ENCODE measurements at places on chromosomes 3 and 15. TPM values are rescaled to one million over a fixed set of nuclear protein-coding genes. Genes with fewer than 3 reads are reported as not detected.

MESP1 gene
- 1.2 TPM for total RNA-seq

ITIH1 gene
- total RNA-seq = not detected

DNA sequence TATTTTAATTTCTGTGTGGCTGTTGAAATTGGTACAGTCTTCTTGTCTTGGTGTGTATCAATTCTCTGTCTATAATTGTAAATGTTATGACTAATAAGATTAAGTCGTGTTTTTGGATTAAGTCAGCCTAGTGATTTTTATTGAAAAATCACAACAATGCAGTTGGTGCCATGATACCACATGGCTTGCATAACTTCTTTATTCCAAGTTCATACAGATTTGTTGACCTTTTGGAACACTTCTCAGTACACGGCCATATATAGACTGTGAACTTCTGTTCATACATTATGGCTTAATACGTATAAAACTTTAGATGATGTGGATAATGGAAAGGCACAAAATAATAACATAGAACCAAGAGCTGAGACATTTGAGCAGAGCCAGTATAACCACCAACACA is 121.2 kb upstream of the NAALADL2 start:
- DNase-seq = no peak

DNA sequence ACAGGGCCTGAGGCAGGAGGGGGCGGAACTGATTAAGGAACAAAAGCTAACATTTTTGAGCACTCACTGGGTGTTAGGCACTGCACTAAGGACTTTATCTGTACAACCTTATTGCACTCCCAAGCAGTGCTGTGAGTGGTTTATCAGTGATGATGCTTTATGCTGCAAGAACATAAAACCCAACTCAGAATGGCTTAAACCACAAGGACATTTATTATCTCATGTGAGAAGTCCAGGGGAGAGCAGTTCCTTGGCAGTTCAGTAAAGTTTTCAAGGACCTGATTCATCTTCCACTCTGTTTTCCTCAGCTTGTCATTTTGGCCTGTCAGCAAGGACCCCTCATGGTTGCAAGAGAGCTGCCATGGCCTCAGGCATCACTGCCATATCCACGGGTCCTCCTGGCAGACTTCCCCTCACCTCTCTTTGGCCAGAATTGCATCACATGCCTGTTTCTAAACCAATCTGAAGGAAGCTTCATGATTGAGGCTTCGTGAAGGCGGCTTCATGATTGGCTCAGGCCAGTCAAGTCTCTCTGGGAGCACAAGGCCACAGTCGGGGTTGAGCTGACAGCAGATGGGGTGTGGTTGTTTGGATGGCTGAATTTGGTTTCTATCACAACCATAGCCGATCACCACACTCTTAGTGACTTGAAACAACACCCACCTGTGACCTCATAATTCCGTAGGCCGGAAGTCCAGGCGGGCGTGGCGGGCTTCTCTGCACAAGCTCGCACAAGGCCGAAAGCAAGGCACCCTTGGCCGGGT is 15.8 kb downstream of the EFCC1 start:
- no peak for DNase-seq

DNA sequence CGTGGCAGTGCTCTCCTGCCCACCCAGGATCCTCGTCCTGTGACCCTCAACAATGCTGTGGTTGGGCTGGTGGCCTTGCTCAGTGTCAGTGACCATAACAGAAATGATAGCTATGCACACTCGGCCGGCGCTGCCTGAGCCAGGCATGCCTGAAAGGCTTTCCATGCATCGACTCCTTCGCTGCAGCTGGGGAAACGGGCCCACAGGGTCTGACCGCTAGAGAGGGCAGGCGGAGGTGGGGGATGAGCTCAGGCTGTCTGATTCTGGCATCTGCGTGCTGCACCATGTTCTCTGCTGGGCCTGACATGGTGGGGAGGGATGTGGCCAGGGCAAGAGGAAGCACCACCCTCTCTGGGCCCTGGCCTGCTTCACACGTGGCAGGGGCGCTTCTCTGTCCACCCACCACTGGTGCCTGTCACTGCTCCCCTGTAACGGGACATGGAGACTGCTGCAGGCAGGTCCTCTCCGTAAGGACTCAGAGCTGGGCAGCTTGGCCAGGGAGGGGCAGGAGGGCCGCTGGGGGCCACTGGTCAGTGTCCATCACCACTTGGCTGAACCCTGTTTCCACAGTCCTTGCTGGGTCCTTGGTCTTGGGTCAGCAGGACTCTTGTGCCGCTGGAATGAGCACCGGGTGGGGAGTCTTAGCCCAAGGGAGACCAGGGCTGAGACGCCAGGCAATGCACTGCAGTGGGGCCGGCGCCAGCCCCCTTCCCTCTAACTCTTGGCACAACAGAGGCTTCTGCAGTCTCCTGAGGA is 64.1 kb upstream of the RPL32 start:
- no peak for DNase-seq

DNA sequence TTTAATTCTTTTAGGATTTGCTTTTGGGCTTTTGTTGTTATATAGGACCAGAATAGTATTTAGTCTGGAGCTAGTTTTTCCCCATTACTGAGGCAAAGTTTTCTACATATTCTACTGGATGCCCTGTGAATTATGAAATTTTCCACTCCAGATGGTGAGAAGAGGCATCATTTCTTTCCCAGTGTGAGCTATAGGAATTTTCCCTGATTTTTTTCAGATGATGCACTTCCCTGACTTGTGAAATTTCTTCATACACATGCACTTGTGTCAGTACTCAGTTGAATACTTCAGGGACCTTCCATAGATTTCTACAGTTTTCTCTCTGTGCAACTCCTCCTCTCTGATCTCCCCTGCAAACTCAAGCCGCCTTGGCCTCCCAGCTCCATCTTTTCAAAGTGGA is 73.7 kb upstream of the SLCO2A1 start:
- DNase-seq = no peak

DNA sequence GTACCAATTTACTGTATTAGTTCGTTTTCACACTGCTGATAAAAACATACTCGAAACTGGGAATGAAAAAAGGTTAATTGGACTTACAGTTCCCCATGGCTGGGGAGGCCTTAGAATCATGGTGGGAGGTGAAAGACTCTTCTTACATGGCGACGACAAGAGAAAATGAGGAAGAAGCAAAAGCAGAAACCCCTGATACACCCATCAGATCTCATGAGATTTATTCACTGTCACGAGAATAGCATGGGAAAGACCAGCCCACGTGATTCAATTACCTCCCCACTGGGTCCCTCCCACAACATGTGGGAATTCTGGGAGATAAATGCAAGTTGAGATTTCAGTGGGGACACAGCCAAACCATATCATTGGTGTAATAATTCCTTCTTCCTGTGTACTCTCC is 69.6 kb downstream of the C3orf20 start:
- DNase-seq = no peak

DNA sequence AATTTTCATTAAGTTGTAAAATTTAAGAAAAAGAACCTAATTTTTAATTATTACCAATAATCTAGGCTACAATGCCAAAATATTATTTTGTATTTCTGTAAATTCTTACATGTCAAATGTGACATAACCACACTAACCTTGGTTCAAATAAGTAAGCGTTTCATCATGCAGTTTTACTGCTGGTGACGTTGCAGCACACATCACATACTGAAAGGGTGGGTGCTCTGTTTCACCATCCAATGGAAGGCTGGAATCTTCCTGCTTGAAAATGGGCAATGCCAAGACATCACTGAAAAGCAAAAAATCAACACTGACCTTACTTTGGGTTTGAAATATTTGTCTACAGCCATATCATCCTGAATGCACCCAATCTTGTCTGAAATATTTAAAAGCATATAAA is 14.8 kb downstream of the UBP1 start:
- no peak for DNase-seq

RTP3 gene
- not detected for total RNA-seq

ANKUB1 gene
- total RNA-seq = not detected

ZNF280D gene
- total RNA-seq = 10.0 TPM

AHSG gene
- total RNA-seq = not detected

- DNase-seq = no peak
These were observed 43.5 kb downstream of the FMN1 start for GRCh38 chr15:33150971-33151370.

- no peak for DNase-seq
These were observed 73.5 kb upstream of the XCR1 start for GRCh38 chr3:46100812-46101211.

DNA sequence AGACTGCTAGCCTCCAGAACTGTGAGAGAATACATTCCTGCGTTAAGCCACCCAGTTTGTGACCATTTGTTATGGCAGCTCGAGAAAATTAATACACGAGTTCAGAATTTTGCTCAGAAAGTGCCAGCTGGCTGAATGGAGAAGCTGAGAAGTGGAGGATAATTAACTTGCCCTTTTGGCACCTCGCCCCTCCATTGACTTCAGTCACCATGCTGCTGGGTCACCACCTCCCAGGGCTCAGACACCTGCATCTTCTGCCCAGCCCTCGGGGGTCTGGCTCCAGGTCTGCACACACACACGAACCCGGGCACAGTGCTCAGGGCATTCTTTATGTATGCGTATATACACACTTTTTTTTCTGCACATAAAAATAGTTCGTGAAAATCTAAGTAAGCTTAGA is 32.0 kb downstream of the AMOTL2 start:
- no peak for DNase-seq

DNA sequence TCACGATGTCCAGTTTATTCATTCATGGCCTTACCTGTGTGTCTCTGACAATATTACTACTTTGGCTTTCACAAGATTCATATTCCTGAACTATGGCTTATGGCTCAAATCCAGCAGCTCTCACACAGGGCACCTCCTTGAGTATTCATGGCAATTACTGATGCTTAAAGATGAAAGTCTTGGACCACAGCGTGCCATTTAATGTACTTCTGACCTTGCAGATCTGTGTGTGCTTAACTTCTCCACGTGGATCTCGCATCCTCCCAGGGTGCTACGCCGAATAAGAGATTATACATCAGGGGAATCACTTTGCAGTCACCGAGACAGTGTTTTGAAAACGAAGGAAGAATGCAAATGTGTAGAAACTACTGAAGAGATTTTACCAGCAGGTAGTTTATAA is 147.5 kb downstream of the TNIK start:
- DNase-seq = no peak

DNA sequence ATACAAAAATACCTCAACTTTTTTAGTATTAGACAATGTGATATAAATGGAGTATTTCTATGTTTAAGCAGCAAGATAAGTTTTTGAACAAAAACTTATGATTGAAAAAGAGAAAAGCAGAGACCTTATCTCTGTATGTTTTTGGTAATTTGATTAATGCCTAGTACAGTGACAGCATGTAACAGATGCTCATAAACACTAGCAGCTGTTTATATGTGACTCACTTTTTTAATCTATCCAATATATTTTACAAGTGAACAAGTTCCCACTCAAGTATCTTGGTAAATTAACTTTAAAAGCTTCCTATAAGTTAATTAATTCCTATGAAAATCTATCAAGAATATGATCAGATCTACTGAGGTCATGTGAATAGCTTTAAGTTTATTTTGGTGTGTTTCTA is 55.1 kb downstream of the NGLY1 start:
- DNase-seq = no peak

CCDC9B gene
- not detected for total RNA-seq

GRCh38 chr15:78906316-78906620 is 33.6 kb downstream of the MORF4L1 start:
- DNase-seq = no peak

- DNase-seq = no peak
These were observed 27.9 kb upstream of the MUC20 start for GRCh38 chr3:195692781-195693427.

PLAAT1 gene
- total RNA-seq = 4.0 TPM

GRCh38 chr3:55658690-55659562 is 171.8 kb upstream of the WNT5A start:
- DNase-seq = no peak

CRYGS gene
- total RNA-seq = 4.3 TPM

HTD2 gene
- 10.9 TPM for total RNA-seq

- DNase-seq = no peak
These were observed 100.0 kb downstream of the MAGI1 start for GRCh38 chr3:65938676-65939075.

DNA sequence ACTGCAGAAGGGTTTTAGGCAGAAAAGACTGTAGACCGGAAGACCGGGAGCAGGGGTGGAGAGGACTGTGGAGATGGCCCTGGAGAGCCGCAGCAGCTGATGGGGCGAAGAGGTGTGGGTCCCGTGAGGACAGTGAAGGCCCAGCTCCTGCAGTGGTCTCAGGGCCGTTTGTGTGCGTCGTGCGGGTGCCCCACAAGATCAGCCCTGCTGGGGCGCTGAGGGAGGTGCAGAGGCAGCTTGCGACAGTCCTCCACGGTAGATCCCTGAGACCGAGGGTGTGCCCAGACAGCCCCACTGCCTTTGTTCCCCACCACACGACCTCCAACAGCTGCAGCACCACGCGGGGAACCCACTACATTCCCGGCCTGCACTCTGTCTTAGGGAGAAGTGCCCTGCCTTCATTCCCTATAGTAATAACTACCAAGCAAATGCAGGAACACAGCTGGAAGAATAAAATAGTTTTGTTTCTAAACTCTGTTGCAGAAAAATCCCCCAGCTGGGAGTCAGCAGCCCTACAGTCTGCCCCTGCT is 19.0 kb upstream of the CRABP1 start:
- DNase-seq = no peak

RBM5 gene
- 193 TPM for total RNA-seq

DNA sequence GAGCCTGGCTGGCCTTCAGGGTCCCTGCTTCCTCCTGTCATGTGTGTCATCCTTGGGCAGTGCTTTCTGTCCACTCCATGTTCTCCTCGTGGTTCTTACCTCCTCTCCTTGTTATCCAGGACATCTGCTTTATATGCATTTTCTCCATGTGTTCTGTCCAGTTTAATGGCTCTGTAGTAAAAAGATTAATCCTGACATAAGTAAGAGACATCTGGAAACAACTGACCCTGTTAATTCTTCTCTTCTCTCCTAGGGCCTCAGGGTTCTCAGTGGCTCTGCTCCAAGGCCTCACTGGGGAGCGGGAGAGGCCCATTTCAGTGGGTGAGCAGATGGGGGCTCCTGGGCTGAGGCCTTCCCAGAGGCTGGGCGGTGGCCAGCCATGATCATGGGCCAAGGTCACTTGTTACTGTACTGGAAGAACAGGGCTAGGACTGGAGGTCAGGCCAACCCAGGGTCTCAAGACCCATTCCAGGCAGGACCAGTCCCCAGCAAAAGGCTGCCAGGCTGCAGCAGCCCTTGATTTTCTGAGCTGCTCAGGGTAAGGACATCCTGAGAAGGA is 20.2 kb upstream of the CDCP1 start:
- no peak for DNase-seq

GRCh38 chr15:70892912-70893560 is 410 bp downstream of the LRRC49 start:
- DNase-seq = no peak

DNA sequence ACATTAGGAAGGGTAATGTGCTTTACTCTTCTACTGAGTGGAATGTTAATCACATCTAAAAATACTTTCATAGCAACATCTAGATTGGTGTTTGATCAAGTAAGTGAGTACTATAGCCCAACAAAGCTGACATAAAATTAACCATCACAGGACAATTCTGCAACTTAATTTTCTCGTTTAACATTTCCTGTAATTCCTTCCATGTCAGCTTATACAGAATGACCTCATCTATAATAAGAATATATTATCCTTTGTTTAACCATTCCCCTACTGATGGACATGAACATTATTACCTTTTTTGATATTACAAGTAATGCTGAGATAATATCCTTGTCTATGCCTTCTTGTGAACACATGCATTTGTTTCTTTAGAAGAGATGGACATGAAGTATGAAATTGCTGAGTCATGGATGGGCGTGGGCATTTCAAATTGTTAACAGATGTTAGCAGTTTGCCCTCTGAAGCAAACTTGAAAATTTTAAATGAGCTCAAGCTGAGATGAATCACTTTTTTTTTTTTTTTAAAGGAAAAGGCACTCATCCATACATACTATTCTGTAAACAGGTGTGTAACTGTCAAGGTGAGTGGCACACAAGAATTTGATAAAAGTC is 85.1 kb downstream of the OXNAD1 start:
- DNase-seq = no peak

GRCh38 chr15:66308531-66308930 is 15.2 kb downstream of the DIS3L start:
- no peak for DNase-seq
